Suprapubic skin (tissue), 4 donors: ENCODE measurements at places on chromosomes 12 and 14. TPM values are rescaled to one million over a fixed set of nuclear protein-coding genes. Genes with fewer than 3 reads are reported as not detected.

PRH2 gene
- 2.1 TPM for total RNA-seq

MMP17 gene
- 6.5 TPM for total RNA-seq

RPL10L gene
- total RNA-seq = not detected

EMP1 gene
- 751 TPM for total RNA-seq

SLC5A8 gene
- total RNA-seq = 0.38 TPM

TMEM253 gene
- not detected for total RNA-seq

SLC38A4 gene
- total RNA-seq = 2.3 TPM

SERPINA10 gene
- total RNA-seq = 0.24 TPM

GLI1 gene
- total RNA-seq = 2.9 TPM

BIN2 gene
- total RNA-seq = 0.68 TPM

CLEC6A gene
- total RNA-seq = not detected

ZNF140 gene
- total RNA-seq = 17.9 TPM

ACVR1B gene
- 56.2 TPM for total RNA-seq

EIF2S3B gene
- 0.48 TPM for total RNA-seq

NEUROD4 gene
- total RNA-seq = not detected

PTPN21 gene
- 33.7 TPM for total RNA-seq
